Activated CD8-positive, alpha-beta memory T cell treated with anti-CD3 and anti-CD28 coated beads for 1 hour (primary cell): ENCODE measurements at places on chromosomes 3 and 15.

DNA sequence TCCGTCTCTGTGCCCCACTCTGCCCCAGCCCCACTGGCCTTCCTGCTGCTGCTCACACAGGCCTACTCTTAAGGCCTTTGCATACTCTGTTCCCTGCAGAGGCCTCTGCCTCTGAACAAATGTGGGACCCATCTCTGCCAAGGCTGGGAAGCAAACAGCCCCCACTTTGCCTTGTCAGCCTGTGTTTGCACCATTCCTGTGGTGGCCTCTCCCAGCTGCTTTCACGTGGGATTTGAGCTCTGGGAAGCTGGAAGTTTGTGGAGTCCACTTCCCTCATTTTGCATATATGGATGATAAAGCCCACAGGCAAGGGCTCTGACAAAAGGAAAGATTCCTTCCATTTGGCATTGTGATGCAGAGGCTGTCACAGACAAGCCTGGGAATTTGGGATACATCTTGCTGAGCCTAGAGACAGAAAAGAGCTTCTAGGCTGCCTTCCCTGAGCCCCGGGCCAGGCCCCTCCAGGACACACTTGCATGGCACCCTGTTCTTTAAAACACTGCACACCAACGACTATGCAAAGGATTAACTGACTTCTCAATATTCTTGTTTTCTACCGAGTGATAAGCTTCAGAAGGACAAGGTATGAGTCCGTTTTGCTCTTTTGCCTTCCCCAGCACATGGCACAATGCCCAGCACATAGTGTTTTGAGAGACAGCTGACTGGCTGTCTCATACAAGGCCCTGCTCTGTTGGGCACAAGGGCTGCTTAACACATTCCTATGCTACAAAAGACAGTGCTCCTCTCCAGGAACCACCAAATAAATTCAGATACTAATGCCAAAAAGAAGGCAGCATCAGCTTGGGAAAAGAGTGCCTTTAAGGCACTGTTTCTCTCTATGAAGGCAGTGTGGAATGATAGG is 120.7 kb upstream of the TOPAZ1 start:
- no peak for DNase-seq

- no peak for DNase-seq
Observed at GRCh38 chr3:155262295-155262694, 31.2 kb downstream of the STRIT1 start.

- DNase-seq = no peak
Observed at GRCh38 chr3:129268396-129268795, 10.3 kb upstream of the HMCES start.

GRCh38 chr15:19973718-19974117 is 567.9 kb downstream of the GOLGA6L6 start:
- DNase-seq = no peak

- DNase-seq = no peak
Observed at GRCh38 chr15:63094495-63094931, 27.1 kb upstream of the LACTB start.

GRCh38 chr15:74505837-74506514 is 35.0 kb upstream of the ARID3B start:
- no peak for DNase-seq

DNA sequence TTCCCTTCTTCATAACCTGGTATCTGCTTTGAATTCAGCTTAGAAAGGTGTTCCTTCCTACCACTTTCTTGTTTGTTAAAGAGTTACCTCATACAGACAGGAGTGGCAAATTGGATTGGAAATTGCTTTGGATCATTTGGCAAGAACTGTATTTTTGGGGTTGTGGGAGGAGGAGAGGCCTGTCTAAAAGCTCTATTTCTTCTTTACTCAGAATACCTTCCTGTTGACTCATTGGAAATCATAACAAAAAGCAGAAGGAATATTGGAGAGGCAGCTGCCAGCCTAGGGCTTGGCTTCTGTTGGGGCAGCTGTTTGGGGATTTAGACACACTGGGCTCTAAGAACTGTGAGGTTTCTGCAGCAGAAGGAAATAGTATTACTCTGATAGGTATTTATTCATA is 14.2 kb downstream of the IQGAP1 start:
- no peak for DNase-seq

DNA sequence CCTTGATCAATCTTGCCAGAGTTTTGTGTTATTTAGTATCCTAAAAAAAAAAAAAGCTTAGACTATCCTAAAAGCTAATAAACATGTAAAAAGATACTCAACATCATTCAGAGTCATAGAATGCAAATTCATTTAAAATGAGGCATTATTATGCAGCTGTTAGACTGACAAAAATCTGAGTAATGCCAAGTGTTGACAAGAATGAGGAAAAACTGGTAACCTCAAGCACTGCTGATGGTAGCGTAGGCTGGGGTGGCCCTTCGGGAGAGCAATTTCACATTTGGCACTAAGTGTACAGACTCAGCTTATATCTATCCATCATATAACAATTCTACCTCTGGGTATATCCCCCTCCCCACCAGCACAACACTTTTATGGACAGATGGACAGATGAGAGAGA is 280.4 kb downstream of the RAP2B start:
- no peak for DNase-seq

- DNase-seq = no peak
Observed at GRCh38 chr15:40060236-40060961, 21.4 kb upstream of the SRP14 start.

- no peak for DNase-seq
Observed at GRCh38 chr3:27422617-27423016, 53.4 kb upstream of the NEK10 start.

DNA sequence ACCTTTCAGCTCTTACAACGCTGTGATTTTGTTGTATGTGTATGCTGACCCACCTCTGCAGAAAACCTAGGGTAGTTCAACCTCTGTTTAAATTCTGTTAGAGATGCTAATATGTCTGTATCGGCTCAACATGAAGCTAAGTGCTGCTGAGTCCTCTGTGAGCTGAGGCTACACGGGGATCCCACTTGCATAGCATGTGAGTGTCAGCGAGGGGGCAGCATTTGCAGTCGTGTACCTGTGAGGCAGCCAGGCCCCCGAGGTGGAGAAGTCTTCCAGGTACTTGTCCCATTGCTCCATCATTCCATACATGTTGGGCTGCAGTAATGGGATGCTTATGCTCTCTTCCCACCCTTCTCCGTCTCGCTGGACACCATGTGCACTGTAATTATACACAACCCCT is 3.7 kb downstream of the MKRN2OS start:
- DNase-seq = no peak

GRCh38 chr3:144429719-144430121 is 458.1 kb downstream of the DIPK2A start:
- DNase-seq = no peak

- no peak for DNase-seq
Observed at GRCh38 chr3:72559385-72559784, 288.9 kb downstream of the SHQ1 start.

GRCh38 chr15:67134067-67134838 is 68.9 kb downstream of the SMAD3 start:
- peak; percentile 52 for DNase-seq

GRCh38 chr15:57477736-57478522 is 101.6 kb downstream of the CGNL1 start:
- DNase-seq = no peak

DNA sequence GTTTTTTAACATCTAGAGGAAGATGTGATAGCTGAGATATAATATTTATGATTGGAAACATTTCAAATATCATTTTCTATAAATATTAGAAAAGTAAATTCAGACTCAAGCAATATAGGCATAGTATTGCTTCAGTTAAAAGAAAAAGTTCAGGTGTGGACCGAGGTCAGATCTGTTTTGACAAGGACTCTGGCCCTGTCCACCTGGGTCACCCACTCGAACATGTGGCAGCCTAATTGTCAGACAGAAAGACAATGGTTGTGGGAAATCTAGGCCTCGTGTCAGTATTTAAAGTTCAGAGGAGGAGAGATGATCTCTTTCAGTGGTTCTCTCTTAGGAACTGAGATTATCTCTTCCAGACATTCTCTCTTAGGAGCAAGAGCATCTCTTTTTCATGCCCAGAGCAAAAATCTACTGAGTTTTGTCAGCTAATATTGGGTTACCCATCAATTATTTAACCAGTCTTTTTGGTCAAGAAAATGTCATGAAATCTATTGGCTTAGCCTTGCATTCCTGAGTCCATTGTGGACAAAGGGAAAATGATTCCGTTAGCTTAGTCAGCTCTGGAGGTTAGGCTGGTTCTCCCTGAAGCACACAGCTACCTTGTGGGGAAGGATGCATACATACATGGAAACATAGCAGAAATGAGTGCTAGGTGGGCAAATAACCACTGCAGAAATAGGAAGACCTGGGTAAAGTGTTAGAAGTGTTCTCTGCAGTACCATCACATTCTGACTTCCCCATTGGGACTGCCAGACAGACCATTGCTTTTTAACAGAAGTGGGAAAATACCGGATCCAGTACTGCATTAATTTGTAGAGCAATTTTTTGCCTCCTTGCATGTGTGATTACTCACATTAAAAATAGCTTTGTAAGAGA is 343.3 kb downstream of the GRM7 start:
- no peak for DNase-seq

DNA sequence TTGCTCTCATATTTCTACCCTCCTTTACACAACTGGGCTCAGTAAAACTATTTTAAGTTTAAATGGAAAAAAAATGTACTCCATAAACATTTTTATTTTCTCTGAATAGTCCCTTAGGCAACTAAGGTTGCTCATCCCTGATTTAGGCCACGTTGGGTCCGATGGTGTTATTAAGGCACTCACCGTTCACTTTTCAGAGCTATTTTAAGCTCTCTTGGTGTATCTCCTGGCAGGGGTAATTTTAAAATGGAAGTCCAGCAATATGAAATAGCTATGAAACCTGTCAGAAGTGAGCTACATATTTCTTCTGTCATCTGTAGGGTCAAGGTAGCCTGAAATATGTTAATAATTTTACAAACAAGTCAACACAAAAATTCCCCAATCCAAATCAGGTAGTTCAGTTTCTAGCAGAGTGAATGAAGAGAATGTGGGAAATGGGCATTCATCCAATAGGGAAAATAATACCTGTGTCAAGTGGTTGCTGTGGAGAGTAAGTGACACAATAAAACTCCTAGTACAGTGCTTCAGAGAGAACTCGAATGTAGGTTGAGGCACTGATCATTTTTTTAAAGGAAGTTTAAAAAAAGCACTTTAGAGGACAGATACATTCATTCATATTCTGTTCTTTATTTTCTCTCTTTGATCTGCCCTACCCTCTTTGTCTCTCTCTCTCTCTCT is 209.3 kb upstream of the FEZF2 start:
- no peak for DNase-seq

- no peak for DNase-seq
Observed at GRCh38 chr3:72594615-72595215, 253.5 kb downstream of the SHQ1 start.

- DNase-seq = no peak
Observed at GRCh38 chr3:156668073-156668763, 6.2 kb upstream of the TIPARP start.

GRCh38 chr3:141152801-141153678 is 78.6 kb upstream of the PXYLP1 start:
- DNase-seq = no peak

DNA sequence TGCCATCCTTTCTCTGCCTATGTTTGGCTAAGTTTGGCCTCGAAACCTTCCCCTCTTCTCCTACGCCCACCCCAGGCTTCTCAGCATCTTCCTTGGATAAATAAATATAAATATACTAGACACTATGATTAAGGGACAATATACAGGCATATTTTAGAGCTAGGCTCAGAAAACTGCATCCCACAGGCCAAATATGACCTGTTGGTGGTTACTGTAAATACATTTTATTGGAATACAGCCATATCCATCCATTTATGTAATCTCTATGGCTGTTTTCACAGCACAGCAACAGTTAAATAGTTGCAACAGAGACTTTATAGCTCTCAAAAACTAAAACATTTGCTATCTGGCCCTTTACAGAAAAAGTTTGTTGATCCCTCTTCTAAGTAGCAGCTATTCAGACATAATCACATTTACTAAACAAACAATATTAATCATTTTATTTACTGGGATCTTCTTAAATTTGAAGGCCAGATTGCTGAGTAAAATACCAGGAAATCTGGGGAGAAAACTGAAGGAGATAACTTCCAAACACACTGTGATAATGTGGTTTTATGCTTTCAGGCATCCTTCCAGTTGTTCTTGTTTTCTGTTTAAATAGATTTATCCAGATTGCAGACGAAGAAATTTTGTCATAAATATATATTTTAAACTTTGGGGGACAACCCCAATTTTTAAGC is 269.7 kb upstream of the THRB start:
- no peak for DNase-seq

GRCh38 chr3:138397983-138398382 is 36.4 kb upstream of the ESYT3 start:
- no peak for DNase-seq

DNA sequence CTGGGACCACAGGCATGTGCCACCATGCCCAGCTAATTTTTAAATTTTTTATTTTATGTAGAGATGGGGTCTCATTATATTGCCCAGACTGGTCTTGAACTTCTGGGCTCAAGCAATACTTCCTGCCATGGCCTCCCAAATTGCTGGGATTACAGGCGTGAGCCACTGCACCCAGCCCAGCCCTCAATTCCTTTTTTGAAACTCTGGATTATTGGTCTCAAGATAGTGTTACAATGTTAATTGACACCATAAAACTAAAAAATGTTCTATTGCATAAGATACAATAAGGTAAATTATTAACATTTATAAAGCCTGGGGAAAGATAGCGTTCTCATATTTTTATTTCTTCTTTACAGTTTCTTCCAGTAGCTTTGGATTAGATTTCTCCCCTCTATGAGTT is 3.9 kb upstream of the NFKBIZ start:
- no peak for DNase-seq
